ENCODE measurements at places on chromosomes 3 and 15.

DNA sequence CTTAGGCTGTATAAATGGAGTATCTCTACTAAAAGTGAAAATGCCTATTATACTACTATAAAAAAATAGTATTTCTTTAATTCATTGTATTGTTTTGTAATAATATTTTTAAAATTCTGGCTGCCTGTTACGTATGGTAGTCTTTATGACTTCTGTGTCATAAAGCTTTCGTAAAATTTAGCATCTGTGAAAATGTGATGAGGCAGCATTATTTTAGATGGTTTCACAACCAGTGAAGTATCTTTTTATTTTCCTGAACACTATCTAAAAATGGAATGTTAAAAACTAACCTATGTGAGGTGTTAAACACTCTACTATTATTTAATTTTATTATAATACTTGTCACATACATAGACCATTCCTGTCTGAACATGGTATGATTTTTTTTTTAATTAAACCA lies 46.2 kb downstream of the LRCH3 start:
- DNase-seq: no peak

- DNase-seq: no peak
Measured at GRCh38 chr3:184262764-184263179, 1.4 kb upstream of the CAMK2N2 start.

DNA sequence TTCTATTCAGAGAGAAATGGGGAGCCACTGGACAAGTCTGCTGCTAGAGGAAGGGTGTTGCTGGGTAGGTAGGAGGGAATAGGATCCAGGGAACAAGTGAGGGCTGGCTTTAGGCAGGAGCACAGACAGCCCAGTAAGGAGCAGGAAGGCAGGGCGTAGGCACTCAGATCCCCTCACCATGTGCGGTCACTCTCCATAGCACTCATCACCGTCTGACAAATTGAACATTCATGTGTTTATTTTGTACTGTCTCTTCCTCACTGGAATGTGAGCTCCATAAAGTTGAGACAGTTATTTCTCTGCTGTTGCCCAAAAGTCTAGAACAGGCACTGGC lies 24.2 kb upstream of the LRRC34 start:
- no peak for DNase-seq

DNA sequence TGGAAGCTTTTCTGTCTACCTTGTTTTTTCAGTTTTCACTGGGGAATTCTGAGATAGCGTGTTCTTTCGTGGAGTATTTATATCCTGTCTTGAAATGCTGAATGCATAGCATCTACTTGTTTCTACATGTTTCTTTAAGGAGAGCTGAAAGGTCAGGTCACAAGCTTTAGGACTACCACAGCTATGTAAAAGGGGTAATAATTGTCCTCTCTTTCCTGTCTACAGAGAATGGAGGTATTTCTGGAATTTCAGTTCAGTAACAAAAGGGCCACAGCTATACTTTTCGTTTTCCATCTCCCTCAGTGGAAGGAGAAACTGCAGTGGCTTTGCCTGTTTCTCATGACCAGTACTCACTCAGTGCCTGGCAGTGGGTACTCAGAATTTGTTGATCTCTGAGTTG lies 4.7 kb downstream of the INAFM2 start:
- no peak for DNase-seq

DNA sequence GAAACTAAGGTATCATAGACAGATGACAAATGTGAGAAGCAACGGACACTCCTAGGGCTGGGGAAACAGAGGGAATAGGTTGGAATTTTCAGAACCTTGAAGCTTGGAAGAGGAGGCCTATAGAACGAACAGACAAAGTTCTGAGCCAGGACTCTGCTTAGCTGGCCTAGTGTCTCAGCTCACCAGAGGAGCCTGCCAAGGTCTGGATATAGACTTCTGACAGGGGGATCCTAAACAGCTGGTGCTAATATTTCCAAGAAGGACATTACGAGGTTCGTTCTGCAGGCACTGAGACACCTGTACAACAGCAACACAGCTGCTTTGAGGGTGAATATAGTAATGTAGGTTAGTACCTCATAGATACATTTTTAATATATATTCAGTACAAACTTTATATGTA lies 266.3 kb downstream of the CHL1 start:
- DNase-seq: no peak
